ENCODE measurements at places on chromosomes 6 and 20.

GRCh38 chr6:52251113-52251512 lies 6.8 kb upstream of the IL17F start:
- DNase-seq = no peak

DNA sequence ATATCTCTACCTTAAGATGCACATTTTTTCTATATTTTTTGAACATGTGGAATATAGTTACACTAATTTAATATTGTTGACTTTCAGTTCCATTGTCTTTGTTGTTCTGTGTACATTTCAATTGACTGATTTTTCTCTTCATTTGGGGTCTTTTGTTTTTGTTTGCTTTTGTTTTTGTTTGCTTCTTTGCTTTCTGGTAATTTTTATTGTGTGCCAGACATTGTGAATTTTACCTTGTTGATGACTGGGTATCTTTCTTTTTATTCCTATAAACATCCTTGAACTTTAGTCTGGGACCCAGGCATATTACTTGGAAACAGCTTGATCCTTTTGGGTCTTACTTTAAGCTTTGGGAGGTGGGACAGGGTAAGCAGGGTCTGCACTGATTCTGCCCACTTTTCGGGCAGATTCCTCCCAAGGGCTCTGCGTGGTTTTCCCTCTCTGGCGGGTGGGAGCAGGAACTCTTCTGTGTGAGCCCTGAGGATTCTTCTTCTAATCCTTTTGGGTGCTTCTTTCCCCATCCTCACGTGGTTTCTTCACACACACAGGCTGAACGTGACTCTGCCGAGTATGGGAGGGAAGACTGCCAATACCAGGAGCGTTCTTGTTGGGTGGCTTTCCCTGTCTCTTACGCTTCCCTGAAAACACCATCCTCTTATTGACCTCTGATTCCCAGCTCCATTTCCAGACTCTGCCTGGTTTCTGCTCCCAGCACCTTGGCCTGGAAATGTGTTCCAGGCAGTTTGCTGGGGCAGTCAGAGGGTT lies 200.5 kb downstream of the ARID1B start:
- DNase-seq = no peak

- DNase-seq = no peak
These were observed 45.4 kb downstream of the PRND start for GRCh38 chr20:4767084-4767483.

DNA sequence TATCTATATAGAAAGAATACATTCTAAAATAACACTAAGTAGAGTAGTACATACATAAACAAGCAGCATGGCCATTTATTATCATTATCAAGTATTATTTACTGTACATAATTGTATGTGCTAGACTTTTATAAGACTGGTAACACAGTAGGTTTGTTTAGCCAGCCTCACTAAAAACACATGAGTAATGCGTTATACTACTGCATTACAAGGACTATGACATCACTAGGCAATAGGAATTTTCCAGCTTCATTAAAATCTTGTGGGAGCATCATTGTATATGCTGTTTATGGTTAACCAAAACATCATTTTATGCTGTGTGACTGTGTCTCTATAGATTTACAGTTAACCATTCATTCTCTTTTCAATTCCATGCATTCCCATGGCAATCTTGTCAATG lies 131.7 kb upstream of the HDGFL1 start:
- no peak for DNase-seq

DNA sequence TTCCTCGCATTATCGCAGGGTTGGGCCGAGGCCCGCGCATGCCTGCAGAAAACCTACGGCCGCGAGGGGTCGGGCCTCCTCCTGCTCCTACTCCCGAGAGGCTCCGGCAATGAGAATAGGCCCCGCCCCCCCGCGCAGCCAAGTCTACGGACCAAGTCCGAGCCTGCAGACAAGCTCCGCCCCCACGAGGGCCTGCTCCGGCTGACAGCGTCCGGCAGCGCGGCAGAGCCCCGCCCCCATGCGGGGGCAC lies 3.1 kb upstream of the GPSM3 start:
- peak; percentile 89 for DNase-seq

DNA sequence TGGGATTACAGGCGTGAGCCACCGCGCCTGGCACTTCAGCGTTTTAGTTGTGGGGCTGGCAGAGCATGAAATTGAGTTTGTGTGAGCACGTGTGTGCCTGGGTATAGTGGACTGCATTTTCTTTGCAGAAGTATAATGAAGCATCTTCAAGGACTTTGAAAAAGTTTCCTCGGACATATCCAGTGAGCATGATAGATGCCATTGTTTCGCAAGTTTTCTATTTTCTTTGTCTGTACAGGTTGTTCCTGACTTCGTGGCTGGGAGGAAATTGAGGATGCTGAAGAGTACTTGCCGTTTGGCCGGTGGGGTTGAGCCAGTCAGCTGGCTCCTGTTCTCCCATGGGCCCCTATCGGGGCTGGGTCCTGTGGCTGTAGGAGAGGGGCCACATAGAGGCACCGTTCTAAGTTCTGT lies 55.9 kb downstream of the RREB1 start:
- no peak for DNase-seq

DNA sequence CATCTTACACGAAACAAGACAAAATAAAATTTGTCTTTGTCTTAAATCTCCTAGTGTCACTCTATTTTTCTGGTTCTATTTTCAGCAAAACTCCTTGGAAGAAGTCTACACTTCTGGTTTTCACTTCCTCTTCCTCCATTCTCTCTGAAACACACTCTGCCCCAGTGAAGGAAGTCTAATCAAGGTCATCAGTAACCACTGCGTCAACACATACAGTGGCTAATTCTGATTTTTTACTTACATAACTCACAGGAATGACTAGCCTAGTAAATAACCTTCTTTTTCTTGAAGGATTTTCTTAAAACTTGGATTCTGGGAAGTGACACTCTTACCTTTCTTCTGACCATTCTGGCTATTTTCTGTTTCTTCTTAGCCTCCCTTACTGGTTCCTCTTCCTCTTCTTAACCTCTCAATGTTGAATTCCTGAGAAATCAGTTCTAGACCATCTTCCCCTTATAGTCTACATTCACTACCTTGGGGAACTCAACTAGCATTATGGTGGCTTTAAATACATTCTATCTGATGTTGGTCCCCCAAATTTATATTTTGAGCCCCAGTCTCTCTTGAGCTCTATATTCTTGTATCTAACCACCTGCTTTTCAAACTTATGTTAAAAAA lies 37.5 kb downstream of the AIG1 start:
- DNase-seq = no peak

- no peak for DNase-seq
These were observed 33.2 kb downstream of the NT5E start for GRCh38 chr6:85482905-85483700.

GRCh38 chr6:20700375-20700774 lies 166.1 kb downstream of the CDKAL1 start:
- no peak for DNase-seq

GRCh38 chr20:62776035-62776691 lies 20.1 kb upstream of the MRGBP start:
- DNase-seq = no peak

DNA sequence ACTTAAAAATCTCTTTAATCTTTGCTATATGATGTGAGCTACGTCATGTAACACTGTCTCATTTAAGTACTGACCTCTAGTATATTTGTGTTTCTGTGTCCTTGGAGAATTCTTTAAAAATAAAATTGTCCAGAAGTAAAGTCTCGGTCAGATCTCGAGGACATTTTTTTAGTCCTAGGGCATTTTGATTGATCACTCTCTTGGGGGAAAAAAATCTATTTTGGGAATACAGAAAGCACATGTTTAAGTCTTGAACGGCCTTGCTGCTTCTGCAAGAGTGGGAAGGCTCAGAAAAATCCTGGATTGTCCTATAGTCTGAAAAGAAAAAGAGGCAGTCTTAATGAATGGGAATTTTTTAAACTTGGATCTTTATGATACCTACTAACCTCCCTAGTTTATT lies 234.3 kb downstream of the UTRN start:
- no peak for DNase-seq

DNA sequence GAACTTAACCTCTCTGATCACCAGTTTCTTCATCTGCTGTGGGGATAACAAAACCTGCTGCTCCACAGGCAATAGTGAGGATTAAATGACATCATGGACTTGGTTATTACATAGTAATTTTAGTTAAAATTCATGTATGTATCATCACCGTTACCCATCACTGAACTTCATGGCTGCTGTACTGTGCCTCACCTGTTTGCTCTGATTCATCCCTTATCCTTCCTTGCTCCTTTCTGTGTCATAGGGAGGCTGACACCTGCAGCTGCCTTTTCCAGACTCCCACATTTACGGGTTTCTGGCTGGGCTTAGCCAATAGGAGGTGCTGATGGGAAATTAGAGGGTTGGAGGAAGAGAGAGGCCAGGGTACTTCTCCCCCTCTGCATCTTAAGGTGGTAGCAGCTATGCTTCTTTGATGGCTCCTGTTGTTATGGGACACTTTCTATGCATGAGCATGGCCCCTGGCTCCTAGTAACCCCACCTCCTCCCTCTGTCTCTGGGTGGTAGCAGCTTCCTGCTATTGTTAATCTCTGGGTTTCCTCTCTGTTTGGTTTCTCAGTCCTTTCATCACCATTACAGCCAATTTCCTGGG lies 332.1 kb downstream of the DHX35 start:
- no peak for DNase-seq

DNA sequence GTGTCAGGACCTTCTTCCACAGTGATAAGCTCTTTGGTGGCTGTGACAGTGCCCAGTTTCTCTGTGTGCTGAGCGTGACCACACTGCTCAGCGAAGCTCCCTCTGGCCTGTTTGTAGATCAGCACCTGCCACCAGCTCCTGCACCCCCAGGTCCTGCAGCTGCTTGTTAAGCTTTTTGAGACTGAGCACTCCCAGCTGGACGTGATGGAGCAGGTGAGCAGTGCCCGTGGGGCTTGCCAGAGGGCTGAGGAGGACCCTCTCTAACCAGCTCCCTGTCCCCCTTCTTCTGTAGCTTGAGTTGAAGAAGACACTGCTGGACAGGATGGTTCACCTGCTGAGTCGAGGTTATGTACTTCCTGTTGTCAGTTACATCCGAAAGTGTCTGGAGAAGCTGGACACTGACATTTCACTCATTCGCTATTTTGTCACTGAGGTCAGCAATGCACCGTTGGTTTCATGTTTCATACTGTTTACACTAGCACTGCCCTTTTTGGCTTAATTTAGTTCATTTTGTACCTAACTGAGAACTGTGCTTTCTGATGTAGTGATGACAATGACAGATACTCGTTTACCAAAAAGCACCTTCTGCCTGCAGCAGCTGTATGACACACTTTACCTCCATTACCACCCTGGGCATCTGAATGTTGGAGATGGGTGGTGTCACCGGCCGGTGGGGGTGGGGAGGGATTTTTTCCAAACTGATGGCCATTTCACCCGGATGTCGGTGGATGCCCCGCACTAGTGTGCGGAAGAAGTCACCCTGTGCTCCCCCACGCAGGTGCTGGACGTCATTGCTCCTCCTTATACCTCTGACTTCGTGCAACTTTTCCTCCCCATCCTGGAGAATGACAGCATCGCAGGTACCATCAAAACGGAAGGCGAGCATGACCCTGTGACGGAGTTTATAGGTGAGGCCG lies 12.5 kb downstream of the NELFCD start:
- DNase-seq = no peak

DNA sequence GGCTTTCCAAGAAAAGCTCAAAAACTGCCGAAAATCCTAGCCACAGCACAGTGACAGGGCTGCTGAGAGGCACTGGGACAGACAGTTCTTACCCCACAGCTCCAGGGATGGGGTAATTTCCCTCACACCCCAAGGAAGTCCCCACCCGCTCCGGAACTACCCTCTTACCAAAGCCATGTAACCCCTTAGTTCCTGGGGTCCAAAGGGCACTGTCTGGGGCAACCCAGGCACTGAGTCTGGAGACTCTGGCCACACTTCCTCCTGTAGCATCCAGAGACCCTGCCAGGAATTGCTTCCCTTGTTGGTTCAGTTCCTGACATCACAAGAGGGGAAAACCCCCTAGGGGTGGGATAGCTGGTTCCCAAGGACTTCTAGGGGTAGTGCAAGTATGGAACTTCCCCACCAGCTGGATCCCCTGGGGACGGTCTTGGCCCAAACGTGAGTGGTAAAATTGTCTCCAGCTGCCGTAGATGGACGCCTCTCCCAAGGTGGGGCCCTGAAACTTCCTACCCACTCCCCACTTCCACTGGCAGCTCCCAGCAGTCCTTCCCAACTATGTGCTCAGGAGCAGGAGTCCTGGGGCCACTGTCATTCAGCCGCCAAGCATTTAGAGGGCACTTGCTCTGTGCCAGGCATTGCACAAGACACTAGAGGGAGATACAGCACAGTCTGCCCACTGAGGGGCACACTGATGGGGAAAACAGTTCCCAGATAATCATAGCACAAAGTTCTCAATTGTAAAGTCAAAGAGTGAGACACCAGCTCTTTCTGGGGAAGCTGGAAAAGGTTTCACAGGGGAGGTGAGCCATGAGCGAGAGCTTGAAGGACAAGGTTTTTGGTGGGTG lies 17.2 kb upstream of the HCK start:
- no peak for DNase-seq

DNA sequence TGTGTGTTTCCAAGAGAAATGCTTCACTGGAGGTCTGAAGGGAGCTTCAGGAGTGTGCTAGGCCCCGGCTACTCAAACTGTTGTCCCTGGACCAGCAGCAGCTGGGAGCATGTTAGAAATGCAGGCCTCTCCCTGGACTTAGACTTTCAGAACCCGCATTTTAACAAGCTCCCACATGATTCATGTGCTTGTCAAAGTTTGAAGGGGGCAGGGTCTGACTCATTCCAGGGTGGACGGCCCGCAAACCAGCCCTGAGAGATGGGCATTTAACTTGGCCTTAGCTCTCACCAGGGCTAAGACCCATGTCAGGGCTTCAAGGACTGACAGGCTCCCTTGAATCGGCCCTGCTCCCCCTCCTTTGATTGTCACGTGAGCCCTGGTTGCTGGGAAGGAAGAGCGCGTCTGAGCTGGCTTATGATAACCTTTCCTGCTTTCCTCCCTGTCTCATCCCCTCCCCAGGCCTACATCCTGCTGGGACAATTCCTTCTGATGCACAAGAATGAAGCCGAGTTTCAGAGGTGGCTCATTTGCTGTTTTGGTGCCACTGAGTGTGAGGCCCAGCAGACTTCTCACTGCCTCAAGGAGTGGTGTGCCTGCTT lies 35.5 kb downstream of the BANF2 start:
- no peak for DNase-seq

- no peak for DNase-seq
These were observed 38.7 kb downstream of the CDKAL1 start for GRCh38 chr6:20572940-20573339.

GRCh38 chr6:125810445-125810844 lies 19.7 kb downstream of the NCOA7 start:
- DNase-seq = no peak

Data from cortex of kidney (tissue), 1 donor.